Hematopoietic multipotent progenitor cell treated with erythropoietin and hydrocortisone succinate and interleukin-3 and kit ligand, for 17 days (in vitro differentiated cells): ENCODE measurements at places on chromosomes 6 and 20.

DNA sequence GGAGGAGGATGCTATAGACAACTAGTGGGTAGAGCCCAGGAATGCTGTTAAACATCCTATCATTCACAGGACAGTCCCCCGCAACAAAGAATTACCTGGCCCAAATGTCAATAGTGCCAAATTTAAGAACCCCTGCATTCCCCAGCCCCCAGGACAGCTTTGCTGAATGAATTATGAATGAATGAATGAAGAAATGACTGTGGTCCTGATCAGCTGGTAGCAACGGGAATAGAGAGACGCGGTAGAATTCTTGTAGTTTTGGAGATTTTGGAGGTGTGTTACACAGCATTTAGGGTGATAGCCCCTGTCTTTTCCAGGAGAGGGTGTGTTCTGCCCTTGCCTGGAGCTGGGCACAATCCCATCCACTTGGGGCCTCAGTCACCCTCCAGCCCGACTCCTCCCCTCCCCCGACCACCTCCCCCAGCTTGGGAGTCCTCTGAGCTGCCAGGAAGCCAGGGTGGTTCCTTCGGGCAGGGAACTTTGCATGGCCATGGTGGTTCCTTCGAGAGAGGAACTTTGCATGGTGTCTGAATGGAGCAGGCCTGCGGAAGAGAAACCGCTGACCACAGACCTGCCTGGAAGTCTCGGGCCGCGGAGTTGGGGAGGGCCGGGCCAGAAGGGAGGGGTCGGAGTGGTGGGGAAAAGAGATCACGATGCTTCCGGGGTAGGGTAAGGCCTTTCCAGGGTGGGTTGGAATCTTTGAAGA lies 1.0 kb upstream of the HCK start:
- no peak for DNase-seq

DNA sequence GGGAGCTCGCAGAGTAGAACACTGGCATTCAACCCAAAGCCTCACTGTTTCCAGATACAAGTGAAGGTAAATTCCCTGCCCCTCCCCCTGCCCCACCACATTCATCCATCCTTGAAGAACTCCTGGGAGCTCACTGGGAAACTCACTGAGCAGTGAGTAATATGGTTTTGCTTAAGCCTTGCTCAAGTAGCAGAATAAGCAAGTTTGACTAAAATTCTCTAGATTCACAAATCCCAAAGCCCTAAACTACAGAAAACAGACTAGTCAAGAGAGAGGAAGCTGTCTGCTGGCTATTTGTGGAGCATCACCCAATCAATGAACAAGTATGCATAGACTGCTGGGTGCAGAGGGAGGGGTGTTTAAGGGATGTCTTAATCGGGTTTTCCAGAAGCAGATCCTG lies 82.1 kb downstream of the UNC5CL start:
- no peak for DNase-seq

- DNase-seq = no peak
These were observed 16.4 kb upstream of the HELZ2 start for GRCh38 chr20:63590218-63591146.

- no peak for DNase-seq
These were observed 105.2 kb upstream of the LRFN2 start for GRCh38 chr6:40692337-40692736.

- peak; percentile 67 for DNase-seq
These were observed 42.7 kb upstream of the GCNT2 start for GRCh38 chr6:10478187-10479040.

DNA sequence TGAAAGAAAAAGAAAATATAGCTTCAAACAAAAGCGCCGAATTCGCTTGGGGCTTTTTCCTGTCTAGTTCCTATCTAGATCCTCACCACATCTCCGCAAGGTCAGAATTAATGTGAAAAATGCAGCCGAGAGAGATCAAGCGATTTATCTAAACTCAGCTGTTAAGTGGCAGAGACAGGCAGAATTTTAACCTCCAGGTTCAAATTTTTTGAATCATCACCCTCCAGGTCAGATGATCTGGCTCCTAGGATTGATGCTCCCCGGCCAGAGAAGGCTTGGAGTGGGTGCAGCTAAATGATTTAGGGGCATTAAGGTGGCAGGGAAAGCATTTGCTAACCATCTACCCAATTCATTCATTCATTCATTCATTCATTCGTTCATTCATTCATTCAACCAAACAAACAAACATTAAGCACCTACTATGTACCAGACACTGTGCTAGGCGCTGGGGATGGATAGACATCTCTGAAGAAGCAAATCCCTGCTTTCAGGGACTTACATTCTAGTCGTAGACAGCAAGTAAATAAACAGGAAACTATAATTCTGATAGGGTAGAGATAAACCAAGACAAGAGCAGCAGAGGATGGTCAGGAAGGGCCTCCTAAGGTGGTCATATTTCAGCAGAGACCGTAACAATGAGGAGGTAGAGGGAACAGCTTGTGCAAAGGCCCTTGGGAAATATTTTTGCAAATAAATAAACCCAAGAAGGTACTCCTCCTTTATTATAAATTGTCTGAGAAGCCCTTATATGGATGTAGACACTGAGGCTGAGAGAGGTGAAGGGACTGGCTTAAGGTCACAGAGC lies 672 bp upstream of the UBE2V1 start:
- no peak for DNase-seq

- DNase-seq = no peak
These were observed 23.6 kb downstream of the PGM3 start for GRCh38 chr6:83169511-83169910.

DNA sequence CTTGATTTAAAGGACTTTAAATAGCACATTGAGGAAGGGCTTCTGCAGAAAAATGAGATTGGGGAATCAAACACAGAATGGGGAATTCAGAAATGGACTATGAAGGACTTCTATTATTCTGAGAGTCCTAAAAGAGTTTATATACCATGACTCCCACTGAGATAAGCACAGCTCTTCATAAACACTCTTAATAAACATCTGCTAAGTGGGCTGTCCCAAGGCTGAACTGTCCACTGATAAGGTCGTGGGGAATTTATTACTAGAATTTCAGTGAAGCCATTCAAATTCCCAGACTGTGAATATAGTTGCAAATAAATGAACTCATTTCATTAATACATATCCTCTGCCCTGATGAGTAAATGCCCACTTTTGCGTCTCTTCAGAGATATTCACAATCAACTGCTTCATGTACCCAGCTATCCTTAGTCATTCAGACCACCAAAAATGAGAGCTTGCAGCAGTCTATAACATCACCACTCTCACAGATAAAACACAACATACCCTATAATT lies 468.2 kb upstream of the RUNX2 start:
- DNase-seq = no peak

DNA sequence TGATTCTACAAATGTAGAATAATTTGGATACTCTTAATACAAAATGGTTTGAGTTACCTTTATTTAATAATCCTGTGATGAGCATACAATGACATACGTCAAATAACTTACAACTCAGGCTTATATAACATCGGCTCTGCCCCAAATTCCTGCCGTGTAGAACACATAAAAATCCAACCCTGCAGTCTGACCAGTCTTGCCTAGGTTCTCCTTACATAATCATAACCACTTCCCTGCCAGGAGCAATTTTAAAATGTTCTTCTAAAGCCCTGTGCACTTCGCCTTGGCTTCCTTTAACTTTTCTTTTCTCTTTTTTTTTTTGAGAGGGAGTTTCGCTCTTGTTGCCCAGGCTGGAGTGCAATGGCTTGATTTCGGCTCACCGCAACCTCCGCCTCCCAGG lies 16.2 kb upstream of the IER3 start:
- no peak for DNase-seq

- DNase-seq = no peak
These were observed 68.3 kb downstream of the SMLR1 start for GRCh38 chr6:130895516-130895915.

- no peak for DNase-seq
These were observed 303.0 kb downstream of the PAX1 start for GRCh38 chr20:22008456-22008855.

DNA sequence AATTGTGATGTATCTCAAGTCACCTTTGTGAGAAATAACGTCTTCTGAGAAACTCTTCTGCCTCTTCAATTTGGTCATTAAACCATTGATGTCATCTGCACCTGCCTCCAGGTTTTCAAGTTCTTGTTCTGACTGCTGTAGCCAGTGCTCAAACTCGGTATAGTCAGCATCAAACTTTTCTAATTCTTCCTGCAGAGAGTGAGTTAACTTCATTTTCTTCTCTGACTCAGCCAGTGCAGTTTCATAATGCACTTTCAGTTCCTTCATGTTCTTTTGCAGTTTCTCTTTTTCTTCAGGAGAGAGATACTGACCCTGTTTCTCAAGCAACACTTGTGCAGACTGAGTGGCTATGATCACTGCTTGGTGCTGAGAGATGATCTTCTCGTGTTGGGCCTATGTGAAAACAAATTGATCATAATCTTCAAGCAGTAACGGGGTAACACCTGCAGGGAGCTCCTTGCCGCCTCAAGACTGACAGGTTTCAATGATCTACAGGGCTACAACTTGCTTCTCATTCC lies 48.8 kb downstream of the DST start:
- DNase-seq = no peak

GRCh38 chr6:109738667-109739066 lies 47.6 kb downstream of the FIG4 start:
- no peak for DNase-seq

DNA sequence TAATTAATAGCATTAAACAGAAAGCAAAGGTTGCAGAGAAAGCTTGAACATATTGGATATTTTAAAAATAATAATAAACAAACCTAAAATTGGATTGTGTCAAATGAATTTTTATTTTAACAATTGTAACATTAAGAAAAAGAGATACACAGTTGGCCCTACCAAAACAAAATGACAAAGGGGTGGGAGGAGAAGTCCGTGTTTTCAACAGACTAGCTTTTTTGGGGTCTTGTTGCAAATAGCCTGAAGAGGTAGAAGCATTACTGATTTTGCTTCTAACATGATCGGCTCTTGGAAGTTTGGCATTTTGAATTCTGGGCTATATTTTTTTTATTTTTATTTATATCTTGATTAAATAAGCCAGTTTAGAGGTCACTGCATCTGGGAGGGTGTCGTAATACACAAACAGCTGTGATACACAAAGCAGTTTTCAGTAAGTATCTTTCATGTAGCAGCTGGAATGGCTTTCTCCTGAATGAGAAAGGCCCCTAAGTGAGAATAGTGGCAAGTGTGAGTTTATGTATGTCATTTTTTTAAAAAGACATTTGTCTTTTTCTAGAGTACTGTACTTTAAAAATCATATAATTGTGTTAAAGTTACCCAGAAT lies 85.5 kb upstream of the ZNF217 start:
- DNase-seq = no peak

DNA sequence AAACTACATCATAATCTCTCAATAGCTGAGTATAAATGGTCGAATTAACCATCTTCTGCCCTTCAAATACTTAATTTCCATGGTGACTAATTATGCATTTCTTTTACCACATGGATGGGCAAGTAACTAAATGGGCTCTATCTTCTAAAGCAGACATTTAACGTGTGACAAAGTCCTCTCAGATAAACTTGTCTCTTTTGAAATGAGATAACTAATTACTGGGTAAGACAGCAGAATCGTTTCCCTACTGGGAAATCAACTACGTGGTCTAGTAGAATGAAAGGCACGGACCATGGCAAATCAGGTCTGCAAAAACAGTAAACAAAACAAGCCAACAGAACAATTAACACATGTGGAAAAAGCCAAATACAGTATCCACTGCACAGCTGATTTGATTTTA lies 137.7 kb downstream of the BACH2 start:
- DNase-seq = peak; percentile 33

DNA sequence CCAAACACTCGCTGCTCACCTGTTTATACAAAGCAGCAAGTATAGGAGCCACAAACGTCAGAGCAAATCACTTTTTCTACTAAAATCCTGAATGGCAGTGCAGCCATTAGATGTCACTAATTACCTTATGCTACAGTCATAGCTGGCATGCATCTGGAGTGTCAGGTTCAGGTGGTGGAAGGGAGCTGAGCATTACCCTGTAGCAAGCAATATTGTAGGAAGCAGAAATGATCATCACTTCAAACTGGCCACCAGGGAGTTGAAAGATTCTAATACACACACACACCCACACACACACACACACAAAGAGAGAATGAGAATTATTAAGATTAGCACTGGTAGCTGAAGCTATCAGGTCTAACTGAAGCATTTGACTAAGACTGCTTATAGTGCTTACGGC lies 75.8 kb downstream of the EFHC1 start:
- DNase-seq = no peak

DNA sequence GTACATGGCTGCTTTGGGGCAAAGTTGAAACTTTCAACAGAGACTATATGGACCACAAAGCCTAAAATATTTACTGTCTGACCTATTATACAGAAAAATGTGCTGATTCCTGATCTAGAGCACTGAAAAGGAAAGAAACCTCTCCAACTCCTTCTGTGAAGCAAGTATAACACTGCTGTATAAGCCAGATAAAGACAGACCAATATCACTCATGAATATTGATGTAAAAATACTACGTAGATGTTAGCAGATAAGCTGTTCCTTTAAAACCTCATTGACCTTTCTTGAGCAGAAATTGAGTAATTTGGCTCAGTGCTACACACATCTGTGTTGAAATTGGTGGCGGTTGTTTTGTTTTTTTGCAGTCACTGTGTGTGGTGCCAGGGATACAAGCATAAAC lies 69.9 kb upstream of the HDAC2 start:
- DNase-seq = no peak

DNA sequence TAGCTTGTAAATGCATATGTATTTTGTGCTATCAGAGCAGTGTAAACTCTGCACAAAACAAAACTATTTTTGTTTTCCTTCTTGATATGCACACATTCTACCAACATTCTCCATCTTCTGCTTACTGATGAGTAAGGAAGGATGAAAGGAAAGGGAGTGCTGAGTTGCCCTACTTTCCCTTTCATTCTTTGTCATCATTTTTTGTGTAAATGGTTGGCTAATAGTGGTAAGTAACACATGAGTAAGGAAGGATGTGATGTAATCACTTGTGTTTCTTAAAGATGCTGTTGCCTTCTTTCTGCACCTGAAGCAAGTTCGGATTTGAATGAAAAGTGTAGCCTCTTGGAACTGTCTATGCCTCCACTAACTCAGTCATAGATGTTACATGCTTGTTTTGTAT lies 4.6 kb upstream of the REV3L start:
- no peak for DNase-seq
